ENCODE measurements at places on chromosomes 2 and 18.

DNA sequence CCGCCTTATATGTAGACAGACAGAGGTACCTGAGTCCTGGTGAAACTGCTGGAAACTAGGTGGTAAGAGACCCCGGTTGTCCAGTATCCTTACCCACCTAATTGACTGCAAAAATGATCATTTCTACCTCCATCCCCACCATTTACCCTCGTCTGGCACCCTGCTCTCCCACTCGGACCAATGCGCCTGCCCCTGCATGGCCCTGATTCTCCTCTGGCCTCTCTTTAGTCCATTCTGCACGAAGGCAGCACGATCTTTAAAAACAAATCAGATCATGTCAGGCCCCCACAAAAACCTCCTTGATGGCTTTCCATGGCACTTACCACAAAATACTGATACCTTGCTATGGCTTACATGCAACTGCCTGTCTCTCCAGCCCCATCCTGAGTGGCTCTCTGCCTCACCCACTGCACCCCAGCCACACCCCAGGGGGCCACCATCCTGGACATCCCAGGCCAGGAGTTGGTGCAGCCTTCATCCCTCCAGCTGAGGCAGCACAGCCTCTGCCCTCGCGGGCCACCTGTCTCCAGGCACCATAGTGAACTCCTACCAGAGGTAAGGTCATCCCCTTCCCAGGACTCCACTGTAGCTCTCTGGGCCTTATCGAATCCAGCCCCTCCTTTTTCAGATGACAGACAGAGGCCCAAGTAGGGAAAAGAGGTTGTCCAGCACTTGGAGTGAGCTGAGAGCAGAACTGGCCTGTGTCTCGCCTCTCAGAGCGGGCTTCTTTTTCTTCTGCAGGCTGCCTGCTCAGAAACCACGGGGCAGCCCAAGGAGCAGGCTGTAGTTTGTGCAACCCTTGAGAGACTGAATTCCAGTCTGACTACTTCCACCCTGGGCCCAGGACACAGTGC lies 12.3 kb upstream of the CIB4 start:
- DNase-seq: no peak

- DNase-seq: no peak
Measured at GRCh38 chr2:106163948-106164545, 30.1 kb downstream of the UXS1 start.

DNA sequence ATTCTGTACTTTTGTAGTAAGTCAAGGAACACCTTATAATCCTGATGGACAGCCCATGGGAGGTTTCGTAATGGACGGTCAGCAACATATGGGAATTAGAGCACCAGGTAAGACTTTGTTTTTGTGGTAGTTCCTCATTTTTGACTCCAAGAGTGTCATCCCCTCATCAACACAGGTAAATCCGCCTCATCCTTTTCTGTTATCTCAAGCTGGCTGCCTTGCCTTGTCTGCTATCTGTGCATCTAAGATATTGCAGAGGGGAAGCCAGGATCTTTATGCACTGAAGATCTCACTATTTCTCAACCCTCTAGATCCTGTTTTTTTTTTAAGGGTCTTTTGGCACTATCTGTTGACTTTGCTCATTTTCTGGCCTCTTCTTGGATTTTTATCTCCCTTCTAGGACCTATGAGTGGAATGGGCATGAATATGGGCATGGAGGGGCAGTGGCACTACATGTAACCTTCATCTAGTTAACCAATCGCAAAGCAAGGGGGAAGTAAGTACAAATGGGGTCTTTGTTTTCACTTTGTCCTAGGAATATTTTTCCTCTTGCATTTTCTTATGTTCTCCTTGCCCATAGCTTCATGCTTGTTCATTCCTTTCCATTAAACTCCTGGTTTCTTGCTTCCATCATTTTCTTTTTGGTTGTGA lies 133.8 kb downstream of the MEIS1 start:
- no peak for DNase-seq

- no peak for DNase-seq
Measured at GRCh38 chr2:110120171-110121051, 4.8 kb upstream of the MALL start.

- DNase-seq: no peak
Measured at GRCh38 chr18:48799724-48800315, 150.9 kb downstream of the SMAD7 start.

GRCh38 chr2:74178211-74179062 lies at the start of gene MOB1A:
Gene MOB1A, minus strand, starts transcription at chr2:74178879. Its CDS starts 205 bp downstream, at chr2:74178674.
- DNase-seq: peak; percentile 100
